CD4-positive, alpha-beta T cell treated with Interleukin-10 for 1 hour (primary cell): ENCODE measurements at places on chromosomes 11 and 22.

DNA sequence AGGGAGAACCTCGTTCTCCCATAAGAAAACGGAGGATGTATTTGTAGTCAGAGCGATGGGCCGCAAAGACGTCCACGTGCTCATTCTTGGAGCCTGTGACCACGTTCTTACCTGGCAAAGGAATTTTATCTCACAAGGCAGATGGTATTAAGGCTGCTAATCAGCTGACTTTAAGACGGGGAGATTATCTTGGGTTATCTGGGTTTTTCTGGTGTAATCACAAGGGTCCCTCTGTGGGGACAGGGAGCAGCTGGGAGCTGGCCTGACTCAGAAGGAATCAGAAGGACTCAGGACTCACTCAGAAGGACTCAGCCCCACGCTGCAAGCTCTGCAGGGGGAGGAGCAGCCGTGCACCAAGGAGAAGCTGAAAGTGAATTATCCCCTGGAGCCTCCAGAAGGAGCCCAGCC lies 7.5 kb upstream of the SIGIRR start:
- no peak for DNase-seq

DNA sequence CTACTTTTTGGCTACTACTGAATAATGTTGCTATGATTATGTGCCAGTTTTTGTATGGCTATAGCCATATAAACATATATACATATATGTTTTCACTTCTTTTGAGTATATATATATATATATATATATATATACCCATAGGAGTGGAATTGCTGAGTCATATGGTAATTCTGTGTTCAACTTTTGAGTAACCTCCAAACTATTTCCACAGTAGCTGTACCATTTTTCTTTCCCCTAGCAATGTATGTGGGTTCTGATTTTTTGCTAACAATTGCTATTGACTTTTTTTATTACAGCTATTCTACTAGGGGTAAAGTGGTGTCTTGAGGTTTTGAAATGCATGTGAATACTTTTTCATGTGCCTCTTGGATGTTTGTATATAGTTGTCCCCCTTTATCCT lies 30.4 kb downstream of the CBL start:
- no peak for DNase-seq

DNA sequence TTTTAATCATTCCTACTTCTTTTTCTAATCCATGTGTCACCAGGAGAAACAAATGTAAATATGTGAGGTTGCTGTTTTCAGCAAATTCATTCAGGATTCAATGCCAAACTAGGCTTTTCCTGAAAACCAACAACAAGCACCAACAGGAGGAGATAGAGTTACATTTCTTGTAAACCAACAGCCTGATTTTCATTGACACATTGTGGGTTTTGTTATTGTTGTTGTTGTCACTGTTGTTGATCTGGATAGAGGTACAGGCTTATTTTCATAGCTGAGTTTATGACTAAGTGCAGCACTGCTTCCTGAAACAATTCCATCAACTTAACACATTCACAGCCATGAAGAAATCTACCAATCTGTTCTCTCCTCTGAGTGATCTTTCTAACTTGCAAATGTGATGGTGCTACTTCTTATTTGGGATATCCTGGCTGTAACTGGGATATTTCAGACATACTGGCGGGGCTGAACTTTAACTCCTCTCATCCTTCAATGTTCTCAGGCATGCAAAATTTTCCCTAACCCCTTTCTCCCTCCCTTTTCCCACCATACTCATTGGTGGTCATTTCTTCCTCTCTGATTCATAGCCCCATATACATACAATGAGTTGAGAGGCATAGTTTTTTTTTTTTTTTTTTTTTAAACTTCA lies 65.5 kb downstream of the ME3 start:
- DNase-seq: no peak

DNA sequence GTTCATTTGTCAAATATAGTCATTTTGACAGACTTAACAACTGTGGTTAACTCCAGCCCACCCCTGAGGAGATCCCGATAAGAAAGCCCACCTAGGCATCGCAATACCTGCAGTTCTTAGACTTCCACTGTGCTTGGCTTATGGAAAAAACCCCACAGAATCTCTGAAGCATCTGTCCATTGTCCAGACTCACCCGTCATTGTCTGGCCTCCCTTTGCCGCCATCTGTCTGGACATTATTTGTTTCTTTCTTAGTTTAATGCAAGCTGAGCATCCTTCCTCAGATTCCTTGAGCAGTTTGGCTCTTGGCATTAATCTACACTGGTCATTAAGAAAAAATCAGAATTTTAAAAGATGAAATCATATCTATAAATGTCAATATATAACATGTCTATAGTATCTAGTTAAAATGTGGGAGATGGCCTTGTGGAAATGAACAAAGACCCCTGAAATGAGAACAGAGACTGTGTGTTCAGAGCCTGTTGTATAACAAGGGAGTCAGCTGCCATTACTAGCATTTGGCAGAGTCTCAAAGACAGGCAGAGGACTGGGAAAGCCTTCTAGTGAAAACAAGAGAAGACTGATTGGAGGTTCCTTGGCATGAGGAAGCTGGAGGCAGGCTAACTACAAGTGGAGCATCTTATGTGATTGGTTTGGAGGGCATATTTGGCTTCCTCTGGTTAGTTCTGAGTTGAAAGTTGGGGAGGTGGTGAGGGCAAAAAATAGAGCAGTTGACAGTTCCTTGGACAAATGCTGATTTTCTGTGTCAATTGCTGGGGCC lies 80.4 kb downstream of the SPON1 start:
- DNase-seq: no peak

GRCh38 chr11:120917559-120918239 lies 106.2 kb upstream of the TBCEL start:
- DNase-seq: no peak

GRCh38 chr11:65435981-65436411 lies 13.4 kb downstream of the NEAT1 start:
- DNase-seq: no peak

GRCh38 chr11:819943-820649 lies 1.4 kb downstream of the PNPLA2 start:
- peak; percentile 96 for DNase-seq

DNA sequence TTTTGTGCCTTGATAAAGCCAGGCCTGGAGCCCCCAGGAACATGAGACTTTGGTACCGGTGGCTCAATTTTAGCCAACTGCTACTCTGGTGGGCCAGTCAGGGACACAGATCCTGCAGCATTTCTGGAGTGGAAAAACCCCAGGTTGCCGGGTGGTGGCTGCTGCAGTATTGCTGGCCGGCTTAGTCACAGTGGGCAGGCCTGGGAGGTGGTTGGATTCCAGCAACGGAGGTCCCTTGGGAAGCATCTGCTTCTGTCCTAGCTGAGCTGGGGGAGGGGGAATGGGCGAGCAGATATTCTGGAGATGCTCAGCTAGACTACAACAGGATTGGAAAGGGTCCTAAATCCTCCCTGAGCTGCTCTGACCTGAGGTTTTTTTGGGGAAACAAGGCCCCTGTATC lies 31.6 kb upstream of the ACCSL start:
- no peak for DNase-seq

GRCh38 chr11:126347751-126348668 lies 7.5 kb upstream of the ST3GAL4 start:
- no peak for DNase-seq

GRCh38 chr11:27907091-27907490 lies 200.9 kb downstream of the KIF18A start:
- no peak for DNase-seq

DNA sequence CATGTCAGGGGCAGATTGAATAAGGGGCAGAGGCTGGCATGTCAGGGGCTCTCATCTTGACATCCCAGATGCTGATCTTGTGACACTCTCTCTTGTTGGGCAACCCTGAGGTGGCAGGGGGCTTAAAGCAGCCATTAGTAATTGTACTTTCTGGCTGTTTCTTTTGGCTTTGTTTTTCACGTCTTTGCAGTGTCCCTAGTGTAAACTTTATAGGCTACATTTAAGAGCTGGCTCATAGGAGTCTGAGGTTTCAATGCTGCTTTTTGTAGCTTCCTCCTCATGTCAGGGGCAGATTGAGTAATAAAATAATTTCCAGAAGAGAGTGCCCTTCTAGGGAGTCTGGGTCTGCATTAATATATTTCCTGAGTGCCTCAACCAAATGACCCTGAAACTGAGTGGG lies 86.1 kb downstream of the RAB38 start:
- no peak for DNase-seq

DNA sequence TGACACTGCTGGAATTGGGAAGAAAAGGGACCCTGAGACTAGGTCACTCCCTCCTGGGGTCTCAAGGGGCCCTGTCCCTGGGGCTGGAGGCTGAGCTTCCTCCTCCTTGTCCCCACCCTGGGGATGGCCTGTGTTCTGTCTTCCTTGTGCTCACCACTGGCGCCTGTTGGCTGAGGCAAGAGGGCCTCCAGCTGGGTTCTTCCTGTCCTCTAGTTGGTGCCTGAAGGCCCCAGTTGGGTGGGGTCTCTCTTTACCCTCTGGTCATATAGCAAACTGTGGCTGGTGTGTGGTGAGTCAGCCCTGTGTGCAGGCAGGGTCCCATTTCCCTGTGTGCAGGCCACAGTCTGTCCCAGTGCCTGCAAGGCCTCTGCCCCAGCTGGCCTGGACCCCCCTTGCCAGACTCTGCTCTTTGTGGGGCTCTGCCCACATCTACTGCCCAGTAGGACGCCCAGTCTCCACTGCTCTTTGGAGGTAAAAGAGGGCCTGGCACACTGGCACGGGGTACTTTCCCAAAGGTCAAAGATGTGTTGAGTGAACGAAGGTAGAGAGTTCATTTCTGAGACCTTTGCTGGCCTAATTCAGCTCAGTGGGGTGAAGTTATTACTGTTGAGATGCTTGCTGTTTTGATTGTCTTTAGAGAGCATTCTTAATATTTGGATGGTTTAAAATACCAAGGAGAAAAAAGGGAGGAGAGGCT lies 55.1 kb upstream of the CLDN5 start:
- no peak for DNase-seq

- DNase-seq: peak; percentile 88
These were observed 268.4 kb downstream of the ETS1 start for GRCh38 chr11:128318856-128319474.

GRCh38 chr11:120932305-120932915 lies 91.5 kb upstream of the TBCEL start:
- DNase-seq: no peak

DNA sequence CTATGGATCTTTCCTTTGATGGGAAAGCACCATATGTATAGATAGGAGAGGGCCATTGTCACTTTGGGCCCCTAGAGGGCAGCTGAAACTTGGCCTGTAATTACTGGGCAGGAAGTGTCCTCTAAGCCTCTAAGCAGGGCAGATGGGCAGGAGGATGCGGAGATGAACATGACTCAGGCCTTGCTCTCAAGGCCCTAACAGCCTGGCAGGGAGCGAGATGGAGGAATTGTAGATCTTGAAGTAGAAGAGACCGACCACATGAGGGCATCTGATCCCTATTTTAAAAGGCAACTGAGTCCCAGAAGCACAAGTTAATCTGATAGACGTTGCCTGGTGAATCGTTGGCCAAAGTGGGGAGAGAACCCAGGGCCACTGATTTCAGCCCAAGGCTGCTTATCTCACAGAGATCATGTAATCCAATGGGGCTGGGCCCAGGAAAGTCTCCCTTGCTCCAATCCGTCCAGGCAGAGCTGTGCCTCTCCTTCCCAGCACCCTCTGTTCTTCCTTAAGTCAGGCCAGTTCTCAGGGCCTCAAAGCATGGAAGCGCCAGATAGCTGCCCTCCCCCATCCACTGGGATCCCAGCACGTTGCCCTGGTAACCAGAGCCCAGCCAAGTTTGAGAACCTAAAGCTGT lies 2.5 kb upstream of the SEPTIN3 start:
- peak; percentile 67 for DNase-seq

DNA sequence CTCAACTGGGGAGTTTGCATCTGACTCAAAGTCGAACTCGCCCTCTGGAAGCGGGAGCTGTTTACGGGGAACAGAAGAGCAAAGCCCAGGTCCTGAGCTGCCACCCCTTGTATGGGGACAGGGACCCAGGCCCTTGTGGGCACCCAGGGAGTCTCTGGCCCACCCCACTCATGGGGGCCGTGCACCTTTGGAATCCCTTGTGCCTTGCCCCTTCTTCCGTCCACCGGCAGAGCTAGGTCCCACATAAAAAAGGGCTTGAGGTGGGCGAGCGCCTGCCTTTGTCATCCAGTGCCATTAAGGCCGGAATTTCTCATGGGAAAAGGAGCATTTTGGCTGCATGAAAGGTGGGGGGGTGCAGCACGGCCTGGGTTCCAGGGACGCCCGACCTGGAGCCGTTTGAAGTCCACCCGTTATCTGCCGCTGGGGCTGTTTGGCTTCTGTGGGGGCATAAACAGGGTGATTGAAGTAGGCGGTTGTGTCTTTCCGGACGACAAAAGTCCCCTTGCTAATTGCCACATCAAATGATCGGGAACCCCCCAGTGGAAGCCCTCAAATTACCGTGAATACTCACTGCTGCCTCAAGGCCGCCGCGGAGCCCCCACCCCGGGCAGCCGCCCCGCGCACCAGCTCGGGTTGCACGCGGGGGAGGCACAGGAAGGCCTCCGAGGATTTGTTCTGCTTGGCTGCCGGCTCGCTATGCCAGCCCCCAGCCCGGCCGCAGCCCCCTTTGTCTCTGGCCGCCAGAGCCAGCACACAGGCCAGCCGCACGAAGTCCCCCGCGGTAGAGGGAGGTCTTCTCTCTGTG lies 49.0 kb upstream of the FGF3 start:
- DNase-seq: no peak

- peak; percentile 50 for DNase-seq
These were observed 697 bp downstream of the LGALS1 start for GRCh38 chr22:37675930-37676735.

DNA sequence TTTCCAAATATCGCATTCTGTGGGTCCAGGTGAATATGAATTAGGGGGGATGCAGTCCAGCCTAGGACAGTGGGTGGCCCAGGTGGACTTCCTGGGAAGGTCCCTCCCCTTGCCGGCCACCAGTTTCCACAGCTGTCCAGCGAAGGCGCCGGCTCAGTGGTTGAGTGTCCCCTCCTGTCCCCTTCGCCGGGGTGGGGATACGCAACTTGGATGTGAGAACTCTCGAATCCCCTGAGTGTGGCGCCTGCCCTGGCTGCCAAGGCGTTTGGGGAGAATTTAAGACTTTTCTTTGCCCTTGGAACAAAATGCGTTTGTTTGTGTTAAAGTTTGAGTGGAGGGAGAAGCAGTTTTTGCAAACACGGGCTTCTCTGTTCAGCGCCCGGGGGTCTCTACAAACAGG lies 123.7 kb downstream of the KCNQ1OT1 start:
- no peak for DNase-seq
